ENCODE measurements at places on chromosomes 5 and 9. TPM values are rescaled to one million over a fixed set of nuclear protein-coding genes. Genes with fewer than 3 reads are reported as not detected.

The C9orf153 gene
- not detected for total RNA-seq

The IFNA13 gene
- total RNA-seq = not detected

The CFAP90 gene
- not detected for total RNA-seq

The TMEM171 gene
- not detected for total RNA-seq

The SPINK6 gene
- not detected for total RNA-seq

The POLK gene
- total RNA-seq = 23.2 TPM

The PPP1R26 gene
- 0.26 TPM for total RNA-seq

The POLE3 gene
- total RNA-seq = 60.5 TPM

The ZNF354B gene
- 20.7 TPM for total RNA-seq

The ACER2 gene
- total RNA-seq = 2.6 TPM

The SLC6A3 gene
- total RNA-seq = not detected

The FBXO4 gene
- 13.5 TPM for total RNA-seq

The RLN2 gene
- total RNA-seq = 2.6 TPM

The SEMA5A gene
- total RNA-seq = 0.10 TPM

The MEF2C gene
- total RNA-seq = 0.41 TPM

The STXBP1 gene
- 21.3 TPM for total RNA-seq

The GPR151 gene
- not detected for total RNA-seq
